ENCODE measurements at places on chromosomes 6 and 20.
A peak's percentile ranks its signal among the peaks of the same experiment; 100 is the strongest.

- peak; percentile 61 for DNase-seq
Observed at GRCh38 chr20:17617212-17617867, 47.5 kb downstream of the DSTN start.

- no peak for DNase-seq
Observed at GRCh38 chr6:25088513-25088912, 152.8 kb upstream of the RIPOR2 start.

GRCh38 chr6:14216946-14217684 is 99.5 kb downstream of the CD83 start:
- DNase-seq, result no peak

DNA sequence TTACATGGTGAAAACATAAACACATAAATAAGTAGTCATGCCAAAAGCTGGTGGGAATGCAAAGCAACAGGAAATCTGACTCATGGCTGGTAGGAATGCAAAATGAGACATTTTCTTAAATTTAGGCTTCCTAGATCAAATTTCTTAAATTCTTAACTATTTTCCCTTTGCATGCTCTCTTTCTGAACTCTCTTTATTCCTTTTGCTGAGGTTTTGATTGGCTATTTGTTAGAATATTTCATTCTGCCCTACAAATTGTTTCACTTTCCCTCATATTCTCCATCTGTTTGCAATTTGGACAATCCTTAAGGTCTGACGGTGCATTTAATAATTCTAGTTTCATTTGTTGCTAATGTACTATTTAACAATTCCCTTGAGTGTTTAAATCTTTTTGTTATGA is 437.5 kb upstream of the RGS17 start:
- DNase-seq, result no peak

- DNase-seq, result no peak
Observed at GRCh38 chr6:20706238-20706938, 172.1 kb downstream of the CDKAL1 start.

DNA sequence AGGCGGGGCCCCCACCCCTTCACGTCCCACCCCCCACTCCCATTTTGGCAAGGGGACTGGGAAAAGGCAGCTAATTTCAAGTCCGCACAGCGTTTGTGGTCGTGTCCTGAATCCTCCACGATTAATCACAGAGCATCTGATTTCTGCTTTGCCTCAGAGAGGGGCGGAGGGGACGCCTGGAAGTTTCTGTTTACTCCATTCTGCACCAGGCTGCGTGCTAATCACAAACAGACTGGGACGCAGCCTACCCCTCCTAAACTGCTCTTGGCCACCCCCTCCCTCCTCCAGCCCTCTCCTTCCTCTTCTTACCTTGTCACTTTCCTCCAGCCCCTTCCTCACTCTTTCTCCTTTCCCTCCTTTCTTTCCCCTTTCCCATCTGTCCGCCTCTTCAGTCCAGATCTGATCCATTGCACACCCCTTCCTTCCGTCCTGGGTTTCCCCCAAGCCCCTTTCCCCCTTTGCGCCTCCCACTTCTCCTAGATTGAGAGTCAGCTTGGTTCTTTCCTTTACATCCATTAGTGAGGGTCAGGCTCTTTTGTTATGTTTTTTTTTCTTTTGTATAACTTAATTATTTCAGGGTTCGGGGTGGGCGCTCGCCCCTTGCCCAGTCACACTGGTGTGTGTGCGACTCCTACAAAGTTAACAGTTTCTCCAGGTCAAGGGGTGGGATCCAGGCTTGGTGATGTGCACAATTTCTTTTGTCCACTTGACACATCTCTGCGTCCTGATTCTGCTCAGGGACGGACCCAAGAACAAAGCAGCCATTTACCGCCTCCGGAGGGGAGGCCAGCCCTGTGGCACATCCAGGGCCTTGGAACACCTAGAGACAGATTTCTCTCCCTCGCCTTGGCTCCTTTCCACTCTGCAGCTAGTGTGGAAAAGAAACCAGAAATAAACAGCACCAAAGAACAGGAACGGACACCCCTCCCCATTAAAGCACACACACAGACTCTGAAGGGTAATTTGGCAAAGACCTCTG is 520 bp upstream of the RIPOR3 start:
- no peak for DNase-seq

DNA sequence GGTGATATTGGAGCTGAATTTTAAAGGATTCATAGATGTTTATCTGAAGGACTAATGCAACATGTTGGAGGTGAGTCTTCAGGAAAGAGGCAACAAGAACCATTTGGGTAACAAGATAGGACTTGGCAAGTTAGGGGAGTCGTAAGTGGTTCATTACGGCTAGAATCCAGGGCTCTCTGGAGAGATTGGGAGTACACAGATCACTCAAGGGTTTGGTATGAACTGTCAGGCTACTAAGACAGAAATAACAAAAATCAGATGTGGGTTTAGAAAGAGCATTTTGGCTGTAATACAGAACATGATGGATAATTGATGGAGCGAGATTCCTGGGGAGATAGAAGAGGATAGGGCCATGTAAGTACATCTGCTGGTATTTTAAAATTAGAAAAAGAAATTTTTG is 86.3 kb upstream of the ESR1 start:
- DNase-seq, result no peak

- DNase-seq, result no peak
Observed at GRCh38 chr6:164660781-164661180, 648.6 kb downstream of the C6orf118 start.

- DNase-seq, result no peak
Observed at GRCh38 chr6:81838031-81838430, 85.5 kb upstream of the TENT5A start.

DNA sequence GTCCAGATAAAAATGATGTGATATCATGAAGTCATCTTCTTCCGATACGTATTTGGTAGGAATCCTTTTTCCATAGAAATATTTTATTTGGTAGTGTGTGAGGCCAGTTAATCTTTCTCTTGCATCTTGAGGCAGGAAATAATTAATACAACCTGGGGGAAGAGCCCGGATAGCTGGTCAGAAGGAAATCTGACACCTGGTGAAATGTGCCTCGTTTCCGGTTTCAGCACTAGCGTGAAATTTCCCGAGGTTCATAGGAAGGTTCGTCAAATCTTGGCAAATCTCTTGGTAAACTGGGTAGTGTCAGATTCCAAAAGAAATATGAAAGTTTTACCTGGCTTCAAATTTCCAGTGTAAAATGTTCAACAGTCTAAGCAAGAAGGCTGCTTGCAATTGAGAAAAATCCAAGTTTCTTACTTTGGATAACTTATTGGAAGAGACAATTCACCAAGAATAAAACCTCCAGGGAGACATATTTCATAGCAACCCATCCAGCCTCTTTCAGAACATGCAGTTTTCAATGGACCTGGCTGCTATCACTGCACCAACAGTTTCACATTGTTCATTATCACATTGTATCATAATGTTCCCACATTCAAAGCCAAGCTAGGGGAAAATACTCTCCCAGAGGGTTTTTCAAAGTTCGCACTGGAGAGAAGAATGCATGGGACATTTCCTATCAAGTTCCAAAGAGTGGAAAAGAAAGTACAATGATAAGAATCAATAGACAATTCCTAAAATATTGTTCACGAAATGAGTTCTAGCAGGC is 454.5 kb upstream of the CITED2 start:
- no peak for DNase-seq

GRCh38 chr6:49698478-49698877 is 14.9 kb downstream of the CRISP2 start:
- DNase-seq, result no peak

GRCh38 chr6:112710710-112711109 is 363.6 kb downstream of the RFPL4B start:
- no peak for DNase-seq

GRCh38 chr6:125584468-125584939 is 164.9 kb upstream of the HEY2 start:
- no peak for DNase-seq

GRCh38 chr20:39050555-39050902 is 88.4 kb downstream of the DHX35 start:
- DNase-seq, result no peak

- DNase-seq, result no peak
Observed at GRCh38 chr6:5481033-5481432, 219.7 kb downstream of the FARS2 start.

DNA sequence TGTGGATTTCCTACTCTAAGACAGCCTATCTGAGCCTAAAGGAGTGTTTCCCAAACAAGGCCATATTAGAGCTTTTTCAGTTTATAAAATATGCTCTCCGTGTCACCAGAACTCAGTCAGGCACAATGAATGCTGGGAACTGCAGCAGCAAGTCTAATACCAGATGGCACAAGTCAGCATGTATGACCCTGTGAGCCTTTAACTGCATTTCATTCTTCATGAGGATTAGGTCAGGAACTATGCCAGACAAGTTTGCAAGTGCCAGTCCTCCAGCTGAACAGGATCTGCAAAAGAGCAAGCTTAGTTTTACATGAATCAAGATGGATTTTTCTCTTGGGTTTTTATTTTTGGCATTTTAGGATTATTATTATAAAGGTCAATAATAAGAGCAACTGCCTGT is 66.7 kb upstream of the SAMD5 start:
- no peak for DNase-seq

DNA sequence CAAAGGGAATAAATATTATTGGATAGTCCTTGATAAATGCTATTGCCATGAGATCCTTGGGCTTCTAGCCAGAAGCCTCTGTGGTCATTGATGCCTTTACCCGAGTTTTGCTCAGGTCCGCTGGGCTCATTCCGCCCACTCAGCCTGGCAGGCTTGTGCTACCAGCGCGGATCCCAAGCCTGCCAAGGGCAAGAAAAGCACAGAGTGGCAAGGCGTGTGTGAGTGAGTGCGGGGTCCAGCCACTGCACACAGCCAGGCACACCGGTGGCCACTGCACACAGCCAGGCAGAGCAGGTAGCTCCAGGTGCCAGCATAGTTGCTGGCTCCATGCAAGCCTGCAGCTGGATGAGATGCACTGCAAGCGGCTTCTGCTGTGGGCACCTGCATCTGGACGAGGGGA is 38.7 kb downstream of the STK38 start:
- DNase-seq, result no peak

- no peak for DNase-seq
Observed at GRCh38 chr6:3301506-3301905, 42.8 kb downstream of the PSMG4 start.

DNA sequence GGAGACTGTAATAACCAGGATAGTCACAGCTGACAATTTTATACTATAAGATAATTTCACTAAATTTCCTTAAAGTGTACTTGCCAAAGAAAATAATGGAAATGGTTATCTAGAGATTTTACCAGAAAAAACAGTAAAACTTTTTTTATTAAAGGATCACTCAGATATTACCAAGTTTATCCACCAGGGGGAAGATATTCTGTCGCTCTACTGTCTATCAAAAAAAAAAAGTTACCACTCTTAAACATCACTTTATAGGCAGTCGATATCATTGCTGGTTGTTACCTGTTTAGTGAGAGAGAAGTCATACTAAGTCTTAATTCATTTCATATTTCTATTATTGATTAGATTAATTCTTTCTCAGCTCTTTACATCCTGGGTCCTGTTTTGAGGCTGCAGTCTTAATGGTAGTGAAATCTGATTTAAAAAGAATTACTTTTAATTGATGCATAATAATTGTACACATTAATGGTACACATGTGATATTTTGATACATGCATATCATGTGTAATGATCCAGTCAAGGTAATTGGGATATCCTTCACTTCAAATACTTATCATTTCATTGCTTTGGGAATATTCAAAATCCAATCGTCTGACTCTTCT is 18.9 kb downstream of the L3MBTL3 start:
- peak; percentile 37 for DNase-seq

DNA sequence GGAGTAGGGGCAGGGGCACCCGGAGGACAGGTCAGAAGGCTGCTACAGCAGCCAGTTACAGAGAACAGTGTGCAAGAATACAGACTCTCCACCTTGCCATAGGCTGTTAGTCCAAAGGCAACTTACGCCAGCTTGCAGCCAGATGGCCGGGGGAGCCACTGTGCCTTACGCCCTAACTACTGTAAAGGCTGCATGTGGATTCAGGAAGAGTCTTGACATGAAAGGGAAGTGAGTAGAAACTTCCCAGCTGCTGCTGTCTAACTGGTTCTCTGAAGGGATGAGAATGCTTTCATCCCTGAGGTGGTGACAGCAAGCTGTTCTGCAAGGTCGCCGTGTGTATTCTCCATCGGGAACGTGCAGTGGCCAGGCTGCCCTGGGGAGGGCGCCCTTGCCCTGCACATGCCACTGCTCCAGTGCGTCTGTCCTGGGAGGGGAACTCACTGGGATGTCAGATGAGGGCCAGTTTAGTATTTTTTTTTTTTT is 46.1 kb downstream of the LYRM4 start:
- DNase-seq, result peak; percentile 4

- DNase-seq, result peak; percentile 67
Observed at GRCh38 chr20:38633577-38634093, 32.0 kb downstream of the ARHGAP40 start.

Measured in CD4-positive, alpha-beta T cell treated with Interleukin-10 for 1 hour (primary cell).